ENCODE measurements at places on chromosomes 4 and X. TPM values are rescaled to one million over a fixed set of nuclear protein-coding genes. Genes with fewer than 3 reads are reported as not detected.

SLC25A14 gene
- total RNA-seq = 6.1 TPM

ARMCX1 gene
- total RNA-seq = 28.5 TPM

NPNT gene
- 11.0 TPM for total RNA-seq

RRH gene
- not detected for total RNA-seq

VCX3A gene
- total RNA-seq = not detected

DKK2 gene
- total RNA-seq = 0.49 TPM

MEPE gene
- not detected for total RNA-seq

RAB9B gene
- total RNA-seq = 0.98 TPM

FGF16 gene
- not detected for total RNA-seq

ANAPC10 gene
- 17.4 TPM for total RNA-seq

- no peaks in the 10 kb centered on the region for H3K4me1 ChIP-seq
- H3K27me3 ChIP-seq = no peaks in the 10 kb centered on the region
- no peak overlapping the region for H3K27ac ChIP-seq
- no peak for DNase-seq
These were observed 583.0 kb downstream of the BCOR start for GRCh38 chrX:39514801-39515200.

DNA sequence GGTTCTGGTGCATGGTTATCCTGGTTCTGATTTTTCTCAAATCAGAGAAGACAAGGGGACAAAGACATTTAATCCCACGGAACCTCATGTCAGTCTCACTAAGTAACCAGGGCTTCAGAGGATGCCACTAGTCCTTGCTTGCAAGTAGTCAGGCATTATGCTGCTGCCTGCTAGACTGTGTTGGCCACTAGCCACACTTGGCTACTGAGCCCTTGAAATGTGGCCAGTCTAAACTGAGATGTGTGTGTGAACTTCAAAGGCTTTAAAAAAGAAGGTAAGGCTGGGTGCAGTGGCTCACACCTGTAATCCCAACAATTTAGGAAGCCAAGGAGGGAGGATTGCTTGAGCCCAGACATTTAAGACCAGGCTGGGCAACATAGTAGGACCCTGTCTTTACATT, 48.6 kb upstream of the IGFBP7 start:
- no peak overlapping the region for H3K4me3 ChIP-seq
- no peak overlapping the region for H3K27ac ChIP-seq
- no peak for DNase-seq
- H3K27me3 ChIP-seq = no peaks in the 10 kb centered on the region
- no peaks in the 10 kb centered on the region for H3K36me3 ChIP-seq

DNA sequence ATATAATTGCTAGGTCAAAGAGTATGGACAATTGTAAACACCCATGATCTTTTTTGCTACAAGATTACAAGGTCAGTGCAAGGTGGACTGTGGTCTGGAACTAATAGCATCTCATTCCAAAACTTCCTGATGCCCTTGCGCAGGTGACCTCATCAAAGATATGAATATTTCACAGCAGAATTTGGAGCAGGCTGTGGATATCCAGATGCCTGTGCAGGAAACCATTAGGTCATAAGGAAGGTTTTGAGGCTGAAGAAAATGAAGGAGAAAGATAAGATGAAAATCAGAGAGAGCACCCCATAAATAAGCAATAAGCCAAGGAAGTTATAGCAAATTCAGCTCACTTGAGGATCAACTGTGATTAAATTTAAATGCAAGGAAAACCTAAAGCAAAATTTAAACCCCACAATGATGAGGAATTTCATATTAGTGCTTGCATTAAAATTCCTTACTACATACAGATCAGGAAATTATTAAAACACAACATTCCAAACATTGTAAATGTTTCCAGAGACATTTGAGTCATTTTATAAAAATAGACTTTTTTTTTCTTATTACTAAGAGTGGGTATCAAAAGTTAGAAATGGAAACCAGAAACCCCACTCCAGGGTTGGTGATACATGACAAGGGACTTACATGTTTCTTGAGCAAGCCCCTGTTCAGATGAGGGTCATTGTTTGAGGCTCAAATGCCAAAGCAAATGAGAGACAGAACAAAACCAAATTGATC, 100.7 kb upstream of the FAM9C start:
- H3K27me3 ChIP-seq = no peaks in the 10 kb centered on the region
- H3K27ac ChIP-seq = no peak overlapping the region
- H3K4me1 ChIP-seq = no peaks in the 10 kb centered on the region
- H3K4me3 ChIP-seq = no peak overlapping the region
- no peak for DNase-seq

DNA sequence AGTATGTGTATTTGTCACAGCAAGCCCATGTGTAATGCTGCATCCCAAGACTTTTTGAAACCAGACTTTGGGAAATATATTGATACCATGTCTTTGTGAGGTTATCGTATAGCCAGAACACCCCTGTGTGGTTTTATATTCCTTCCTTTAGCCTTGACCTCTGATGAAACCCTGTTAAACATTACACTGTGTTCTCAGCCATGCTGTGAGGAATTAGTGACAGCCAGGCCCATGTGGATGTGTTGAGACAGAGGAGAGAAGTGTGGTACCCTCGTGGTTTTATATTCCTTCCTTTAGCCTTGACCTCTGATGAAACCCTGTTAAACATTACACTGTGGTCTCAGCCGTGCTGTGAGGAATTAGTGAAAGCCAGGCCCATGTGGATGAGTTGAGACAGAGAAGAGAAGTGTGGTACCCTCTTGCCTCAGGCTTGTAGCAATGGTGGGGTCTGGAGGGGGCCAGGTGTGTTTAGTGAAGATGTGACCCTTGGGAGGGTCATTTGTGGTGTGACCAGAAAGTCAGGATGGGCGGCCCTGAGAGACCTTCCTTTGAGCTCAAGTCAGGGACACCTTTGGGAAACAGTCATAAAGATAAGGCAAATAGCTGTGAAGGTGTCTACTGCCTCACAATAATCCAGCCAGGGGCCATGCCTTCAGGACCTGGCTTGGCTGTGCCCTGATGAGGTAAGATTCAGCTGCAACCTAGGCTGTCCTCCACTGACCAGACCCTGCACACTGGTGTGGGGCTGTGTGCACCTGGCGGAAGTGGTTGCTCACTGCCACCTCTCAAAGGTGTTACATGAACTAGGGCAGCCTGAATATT, 110.0 kb downstream of the IRF2 start:
- no peak for DNase-seq
- peaks cover 7% of the 10 kb centered on the region for H3K4me1 ChIP-seq
- no peaks in the 10 kb centered on the region for H3K36me3 ChIP-seq

DNA sequence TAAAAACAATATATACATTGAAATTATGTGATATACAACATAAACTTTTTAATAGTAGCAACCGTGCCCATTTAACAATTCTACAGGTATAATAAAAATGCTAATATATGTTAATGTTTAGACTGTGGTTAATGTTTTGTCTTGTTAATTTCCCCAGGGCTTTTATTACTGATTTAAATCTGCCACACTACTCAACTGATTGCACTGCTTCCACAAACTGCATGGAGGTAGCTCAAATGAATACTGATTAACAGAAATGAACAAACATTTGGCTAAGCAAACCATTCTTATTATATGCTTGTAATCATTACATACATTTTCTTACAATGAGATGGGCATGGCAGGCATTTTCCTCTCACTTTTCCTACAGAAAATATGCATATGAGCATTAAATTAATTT, 275.9 kb downstream of the GPC3 start:
- H3K27me3 ChIP-seq = no peaks in the 10 kb centered on the region
- no peaks in the 10 kb centered on the region for H3K4me1 ChIP-seq
- DNase-seq = no peak
- no peak overlapping the region for H3K27ac ChIP-seq
- H3K36me3 ChIP-seq = no peaks in the 10 kb centered on the region

DNA sequence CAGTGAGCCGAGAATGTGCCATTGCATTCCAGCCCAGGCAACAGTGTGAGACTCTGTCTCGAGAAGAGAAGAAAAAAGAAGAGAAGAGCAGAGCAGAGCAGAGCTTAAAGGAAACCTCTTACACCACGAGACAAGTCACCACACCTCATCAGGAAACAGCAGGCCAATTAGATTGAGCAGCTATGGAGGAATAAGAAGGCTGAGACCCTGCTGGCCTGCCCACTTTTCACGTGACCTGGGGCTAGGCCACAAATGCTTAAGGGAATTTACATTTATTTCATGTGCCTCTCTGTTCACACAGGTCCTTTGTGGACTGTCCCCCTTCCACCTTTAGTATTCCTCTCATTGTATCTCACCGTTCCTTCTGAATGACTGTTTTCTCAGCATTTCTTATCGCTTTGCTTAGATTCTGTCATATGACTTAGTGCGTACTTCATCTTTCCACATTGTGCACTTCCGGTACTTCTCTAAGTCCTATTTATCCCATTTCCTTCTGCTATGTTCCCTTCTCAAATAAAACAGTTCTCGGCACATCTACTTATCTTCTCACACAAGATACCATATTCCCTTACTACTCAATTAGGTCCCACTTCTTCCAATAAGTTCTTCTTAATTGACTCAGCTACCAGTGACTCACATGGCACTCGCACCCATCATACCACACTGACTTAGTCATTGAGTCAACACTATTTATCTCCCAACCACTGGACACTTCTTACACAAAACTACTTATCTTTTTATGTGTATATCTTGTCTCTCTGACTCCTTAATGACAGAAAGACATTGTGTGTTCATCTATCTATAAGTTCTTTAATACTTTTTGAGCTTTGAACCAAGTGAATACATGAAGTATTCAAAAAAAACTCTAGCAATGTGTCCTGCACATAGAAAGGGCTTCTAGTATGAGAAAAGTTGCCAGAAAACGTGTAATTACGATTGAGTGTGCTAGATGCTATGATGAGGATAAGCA, 11.0 kb downstream of the CUL4B start:
- no peaks in the 10 kb centered on the region for H3K27me3 ChIP-seq
- no peak overlapping the region for H3K27ac ChIP-seq
- H3K4me1 ChIP-seq = no peaks in the 10 kb centered on the region
- no peak overlapping the region for H3K4me3 ChIP-seq

GRCh38 chr4:8324640-8325239, 55.2 kb downstream of the HTRA3 start:
- H3K27ac ChIP-seq = no peak overlapping the region
- peak; percentile 88 for DNase-seq
- H3K4me1 ChIP-seq = peaks cover 7% of the 10 kb centered on the region
- H3K36me3 ChIP-seq = no peaks in the 10 kb centered on the region
- no peak overlapping the region for H3K4me3 ChIP-seq

- H3K27me3 ChIP-seq = no peaks in the 10 kb centered on the region
- H3K4me3 ChIP-seq = no peak overlapping the region
- H3K4me1 ChIP-seq = peaks cover 20% of the 10 kb centered on the region
- H3K27ac ChIP-seq = no peak overlapping the region
- DNase-seq = no peak
- no peaks in the 10 kb centered on the region for H3K36me3 ChIP-seq
These were observed 48.8 kb downstream of the SEPTIN11 start for GRCh38 chr4:76998251-76998901.

DNA sequence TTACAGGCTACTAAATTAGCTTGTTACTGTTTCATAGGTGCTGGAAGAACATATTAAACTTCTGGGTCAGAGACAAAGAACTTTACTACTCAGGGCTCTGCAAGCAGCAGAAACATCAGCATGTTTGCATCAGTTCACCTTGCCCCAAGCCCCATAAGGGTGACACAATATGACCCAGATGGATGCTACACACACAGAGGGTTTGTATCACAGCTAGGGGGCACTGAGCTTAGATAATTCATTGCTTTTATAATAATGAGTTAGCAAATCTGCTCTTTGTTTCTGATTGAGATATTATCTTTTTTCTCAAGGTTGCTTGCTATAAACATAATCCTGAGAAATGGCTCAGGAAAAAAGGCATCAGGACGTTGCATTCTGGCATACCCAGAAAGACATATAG, 4.8 kb upstream of the SYNPO2 start:
- no peaks in the 10 kb centered on the region for H3K4me1 ChIP-seq
- no peaks in the 10 kb centered on the region for H3K36me3 ChIP-seq
- H3K27me3 ChIP-seq = no peaks in the 10 kb centered on the region

DNA sequence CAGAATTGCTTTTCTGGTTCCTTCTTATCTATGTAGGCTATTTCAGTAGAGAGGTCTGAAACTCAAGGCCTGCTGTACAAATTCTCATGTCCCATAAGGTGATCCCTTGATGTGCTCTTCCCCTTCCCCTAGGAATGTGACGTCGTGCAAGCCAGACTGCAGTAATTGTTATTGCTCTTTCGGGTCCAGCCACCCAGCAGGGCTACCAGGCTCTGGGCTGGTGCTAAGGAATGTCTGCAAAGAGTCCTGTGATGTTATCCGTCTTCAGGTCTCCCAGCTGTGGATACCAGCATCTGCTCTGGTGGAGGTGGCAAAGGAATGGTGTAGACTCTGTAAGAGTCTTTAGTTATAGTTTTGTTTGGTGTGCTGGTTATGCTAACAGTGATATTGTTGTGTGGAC, 378.7 kb downstream of the C4orf33 start:
- no peak overlapping the region for H3K27ac ChIP-seq
- no peak overlapping the region for H3K4me3 ChIP-seq
- no peaks in the 10 kb centered on the region for H3K4me1 ChIP-seq

- H3K27me3 ChIP-seq = no peaks in the 10 kb centered on the region
- DNase-seq = no peak
- no peaks in the 10 kb centered on the region for H3K36me3 ChIP-seq
- no peak overlapping the region for H3K4me3 ChIP-seq
These were observed 65.2 kb downstream of the PRDM5 start for GRCh38 chr4:120857312-120857711.

DNA sequence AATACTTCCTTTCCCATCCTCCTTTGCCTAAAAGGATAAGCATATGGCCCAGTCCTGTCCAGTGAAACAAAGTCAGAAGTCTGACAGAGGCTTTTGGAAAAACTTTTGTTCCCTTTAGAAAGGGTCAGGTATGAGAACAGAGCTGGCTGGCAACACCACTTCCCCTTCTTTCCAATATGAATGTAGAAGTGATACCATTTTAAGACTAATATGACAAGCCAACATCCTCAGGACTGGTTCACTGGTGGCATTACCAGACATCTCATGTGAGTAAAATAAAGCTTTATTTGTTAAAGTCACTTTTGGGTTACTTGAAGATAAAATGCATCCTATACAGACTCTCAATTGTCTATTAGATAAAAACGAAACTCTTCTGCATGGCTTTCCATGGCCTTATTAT, 83.6 kb upstream of the PTCHD1 start:
- no peaks in the 10 kb centered on the region for H3K36me3 ChIP-seq
- H3K27ac ChIP-seq = no peak overlapping the region
- H3K4me1 ChIP-seq = no peaks in the 10 kb centered on the region
- no peak for DNase-seq
